ENCODE measurements at places on chromosomes 1 and 21.
A peak's percentile ranks its signal among the peaks of the same experiment; 100 is the strongest.

DNA sequence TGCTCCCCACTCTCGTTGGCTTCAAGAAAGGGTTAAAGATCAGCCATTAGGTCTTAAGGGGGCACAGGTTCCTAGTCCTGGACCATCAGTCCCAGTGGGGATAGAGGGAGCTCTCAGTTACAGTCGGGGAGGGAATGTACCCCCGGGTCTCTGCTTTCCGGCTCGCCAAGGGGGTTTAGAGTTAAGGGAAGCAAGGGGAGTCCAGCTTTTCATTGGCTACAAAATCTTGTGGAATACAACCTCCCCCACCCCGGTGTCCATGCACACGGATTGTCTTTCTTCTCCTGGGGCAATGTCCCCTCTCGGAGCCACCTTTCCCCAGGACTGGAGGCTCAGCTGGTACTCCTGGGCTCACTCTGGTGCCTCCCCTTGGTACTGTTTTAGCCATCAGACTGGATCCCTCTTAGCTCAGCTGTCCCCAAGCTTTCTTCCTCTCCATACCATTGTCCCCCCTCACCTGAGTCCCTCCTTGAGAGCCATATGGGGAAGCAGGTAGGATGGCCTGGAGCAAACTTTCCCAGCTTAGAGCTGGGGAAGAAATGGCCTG, at the start of gene A3GALT2:
TSS of gene A3GALT2 (minus strand) at position 480 of the 547 bp plus-strand sequence. CDS start at position 480, 0 bp downstream.
- no peak for DNase-seq

DNA sequence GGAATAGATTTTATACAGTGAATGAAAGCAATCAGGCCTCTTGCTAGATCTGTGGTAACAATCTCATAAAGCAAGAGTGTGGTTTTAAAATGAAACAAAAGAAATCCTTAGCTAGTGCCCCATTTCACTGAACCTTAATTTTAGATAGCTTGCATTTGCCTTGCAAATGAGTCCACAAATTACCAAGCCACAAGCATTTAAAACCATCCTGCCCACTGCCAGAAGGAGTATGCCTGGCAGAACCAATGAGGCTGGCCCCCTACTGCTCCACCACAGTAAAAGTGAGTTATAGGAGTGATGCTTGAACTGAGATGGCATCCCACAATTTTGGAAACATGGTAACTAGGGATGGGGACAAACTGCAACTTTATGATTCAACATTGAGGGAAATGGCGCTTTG, 206.4 kb upstream of the LMO4 start:
- no peak for DNase-seq

GRCh38 chr1:89898150-89898549, 77.3 kb downstream of the LRRC8D start:
- no peak for DNase-seq

- DNase-seq: no peak
Observed at GRCh38 chr21:30577766-30578165, 12.4 kb downstream of the KRTAP22-2 start.

- no peak for DNase-seq
Observed at GRCh38 chr1:230288641-230289349, 137.3 kb downstream of the PGBD5 start.

DNA sequence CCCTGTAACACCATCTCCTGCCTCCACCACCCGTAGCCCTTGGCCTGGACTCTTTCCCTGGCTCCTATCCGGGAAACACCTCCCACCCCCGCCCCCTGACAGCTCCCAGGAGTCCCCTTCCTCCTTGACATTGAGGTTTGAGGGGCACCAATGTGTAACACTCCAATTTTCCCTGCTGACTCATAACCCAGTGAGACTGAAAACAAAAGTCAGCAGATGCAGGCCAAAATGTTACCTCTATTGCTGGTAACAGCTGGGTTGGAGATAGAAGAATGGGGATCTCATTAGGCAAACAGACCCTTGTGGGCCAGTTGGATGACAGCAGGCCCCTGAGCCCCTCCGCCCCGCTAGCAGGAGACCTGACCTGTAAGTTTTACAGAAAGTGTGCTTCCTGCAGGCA, 237.2 kb downstream of the KAZN start:
- no peak for DNase-seq

DNA sequence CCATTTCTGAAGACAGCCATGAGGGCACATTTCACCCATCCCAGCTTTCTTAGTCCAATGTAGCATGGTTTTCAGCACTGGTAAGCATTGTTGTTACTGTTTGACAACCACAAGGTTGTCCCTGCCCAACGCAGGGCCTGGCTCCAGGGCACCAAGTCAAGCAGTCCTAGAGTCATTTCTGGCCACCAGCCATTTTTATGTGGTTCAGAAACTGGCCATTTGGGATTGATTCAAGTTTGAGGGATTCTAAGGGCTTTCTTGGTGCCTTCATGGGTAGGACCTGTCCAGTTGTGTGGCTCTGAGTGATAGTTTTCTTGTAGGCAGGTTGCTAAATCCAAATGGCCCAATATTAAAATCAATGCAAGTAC, 535.4 kb upstream of the USP24 start:
- no peak for DNase-seq

DNA sequence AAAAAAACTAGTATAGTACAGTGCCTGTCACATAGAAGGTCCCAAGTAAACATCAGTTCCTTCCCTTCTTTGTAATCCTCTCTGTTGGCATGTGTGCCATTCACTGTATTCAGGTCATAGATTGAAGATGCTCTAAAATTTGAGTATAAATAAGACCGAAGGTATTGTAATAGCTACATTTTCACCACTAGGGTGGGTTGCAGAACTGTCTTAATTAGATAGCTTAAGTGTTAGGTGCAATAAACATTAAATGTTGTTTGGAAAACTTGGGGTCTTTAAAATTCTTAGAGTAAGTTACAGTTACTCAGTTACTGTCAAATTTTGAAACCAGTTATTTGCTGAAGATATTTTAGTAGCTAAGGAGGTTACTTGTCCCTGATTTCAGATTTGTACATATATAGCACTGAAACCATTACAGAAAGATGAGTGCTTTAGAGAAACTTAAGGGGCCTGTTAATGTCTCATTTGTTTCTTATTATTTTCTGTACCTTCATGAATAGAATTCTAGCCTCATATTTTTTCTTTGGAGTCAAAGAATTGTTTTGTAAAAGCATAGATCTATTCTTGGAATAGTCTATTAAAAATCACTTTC, 24.3 kb downstream of the PER3 start:
- no peak for DNase-seq

- no peak for DNase-seq
Observed at GRCh38 chr1:230839173-230839572, 29.1 kb downstream of the C1orf198 start.

GRCh38 chr1:155193275-155193990, 14.3 kb downstream of the THBS3 start:
- DNase-seq: peak; percentile 60

DNA sequence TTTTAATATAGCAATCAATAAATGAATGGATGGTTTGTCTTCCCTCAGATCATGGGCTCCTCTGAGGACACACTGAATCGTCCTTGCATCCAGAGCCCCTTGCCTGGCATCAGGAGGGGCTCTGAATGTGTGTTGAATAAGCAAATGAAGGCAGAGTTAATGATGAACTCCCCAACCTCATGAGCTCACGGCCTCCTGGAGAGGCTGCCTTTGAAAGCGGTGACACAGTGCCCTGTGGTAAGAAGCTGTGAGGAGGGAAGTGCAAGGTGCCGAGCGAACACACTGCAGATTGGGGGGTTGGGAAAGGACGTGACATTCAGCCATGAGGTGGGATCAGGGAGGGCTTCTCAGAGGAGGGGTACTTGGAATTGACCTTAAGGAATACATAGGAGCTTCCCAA, 3.2 kb upstream of the PARS2 start:
- DNase-seq: no peak

DNA sequence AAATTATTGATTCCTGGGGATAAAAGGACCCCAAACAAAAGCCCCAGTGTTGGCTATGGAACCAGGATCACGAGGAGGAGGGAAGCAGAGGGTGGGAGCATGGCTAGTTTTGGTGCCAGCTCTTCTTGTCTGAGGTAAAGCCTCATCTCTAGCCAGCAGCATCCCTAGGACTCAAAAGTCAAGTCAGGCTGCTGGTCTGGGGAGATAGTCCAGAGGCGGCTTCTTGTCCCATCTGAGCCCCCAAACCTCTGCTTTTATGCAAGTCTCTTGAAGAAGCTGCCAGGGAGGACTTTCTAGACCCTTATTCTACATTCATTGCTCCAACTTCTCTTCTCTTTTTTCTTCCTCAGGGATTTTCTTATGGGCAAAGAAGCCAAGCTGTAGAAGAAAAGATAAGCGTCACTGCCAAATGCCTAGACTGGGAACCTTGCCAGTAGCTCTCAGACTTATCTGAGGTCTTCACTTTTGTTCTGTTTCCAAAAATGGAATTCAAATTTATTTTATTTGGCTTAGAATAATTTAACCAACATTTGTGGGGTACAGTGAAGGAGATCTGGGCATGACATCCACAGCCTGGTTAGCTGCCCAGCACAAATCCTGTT, 6.9 kb upstream of the ANKRD35 start:
- no peak for DNase-seq

- no peak for DNase-seq
Observed at GRCh38 chr1:155591770-155592169, 18.2 kb upstream of the MSTO1 start.

- DNase-seq: peak; percentile 39
Observed at GRCh38 chr1:205287767-205288559, 33.6 kb downstream of the NUAK2 start.

GRCh38 chr21:14013056-14013603, 197.6 kb downstream of the LIPI start:
- DNase-seq: no peak

DNA sequence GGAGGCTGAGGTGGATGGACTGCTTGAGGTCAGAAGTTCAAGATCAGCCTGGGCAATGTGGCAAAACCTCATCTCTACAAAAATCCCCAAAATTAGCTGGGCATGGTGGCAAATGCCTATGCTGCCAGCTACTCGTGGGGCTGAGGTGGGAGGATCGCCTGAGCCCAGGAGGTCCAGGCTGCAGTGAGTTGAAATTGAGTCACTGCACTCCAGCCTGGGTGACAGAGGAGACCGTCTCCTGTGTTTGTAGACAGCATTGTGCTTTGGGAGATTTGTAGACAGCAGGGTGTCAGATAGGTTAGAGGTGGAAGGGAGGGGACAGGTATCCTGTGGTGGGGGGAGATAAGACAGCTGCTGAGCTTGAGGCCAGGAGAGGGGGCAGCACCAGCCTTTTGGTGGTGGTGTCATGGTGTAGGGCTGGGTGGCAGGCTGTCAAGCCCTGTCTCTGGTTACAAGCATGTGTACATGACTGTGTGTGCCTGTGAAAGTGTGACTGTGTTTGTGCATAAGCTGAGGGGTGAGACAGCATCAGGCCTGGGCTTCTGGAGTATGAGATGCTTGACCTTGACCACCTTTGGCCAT, 15.2 kb downstream of the PPFIA4 start:
- no peak for DNase-seq

- DNase-seq: no peak
Observed at GRCh38 chr1:227951624-227952373, 4.1 kb upstream of the WNT9A start.

DNA sequence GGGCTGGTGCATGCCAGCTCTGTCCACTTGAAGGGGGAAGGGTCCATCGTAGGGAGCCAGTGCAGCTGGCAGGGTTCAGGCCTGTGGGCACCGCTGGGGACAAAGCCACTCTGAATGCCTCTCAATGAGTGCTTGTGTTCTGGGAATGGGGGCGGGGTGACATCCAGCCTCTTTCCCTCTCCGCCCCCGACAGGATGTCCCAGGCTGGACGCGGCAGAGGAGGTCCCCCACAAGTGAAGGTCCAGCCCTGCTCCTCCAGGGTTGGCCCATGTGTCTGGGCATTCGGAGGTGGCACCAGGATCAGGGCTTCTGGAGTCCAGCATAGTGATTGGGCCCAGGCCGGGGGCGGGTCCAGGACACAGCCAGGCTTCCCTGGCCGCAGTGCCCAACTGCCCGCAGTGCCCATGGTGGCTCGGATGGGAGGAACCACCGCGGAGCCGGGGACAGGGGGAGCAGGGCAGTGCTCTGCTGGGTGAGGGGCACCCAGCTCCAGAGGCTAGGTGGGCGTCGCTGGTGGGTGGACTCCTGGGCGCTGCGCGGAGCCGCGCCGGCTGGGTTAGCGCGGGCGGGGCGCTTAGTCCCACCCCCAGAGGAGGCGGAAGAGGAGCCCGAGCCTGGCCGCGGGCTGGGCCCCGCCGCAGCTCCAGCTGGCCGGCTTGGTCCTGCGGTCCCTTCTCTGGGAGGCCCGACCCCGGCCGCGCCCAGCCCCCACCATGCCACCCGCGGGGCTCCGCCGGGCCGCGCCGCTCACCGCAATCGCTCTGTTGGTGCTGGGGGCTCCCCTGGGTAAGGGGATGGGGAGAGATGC, at the start of gene SHISA4:
TSS of gene SHISA4 (plus strand) at position 617 of the 808 bp plus-strand sequence. CDS start at position 714, 97 bp downstream.
- no peak for DNase-seq

DNA sequence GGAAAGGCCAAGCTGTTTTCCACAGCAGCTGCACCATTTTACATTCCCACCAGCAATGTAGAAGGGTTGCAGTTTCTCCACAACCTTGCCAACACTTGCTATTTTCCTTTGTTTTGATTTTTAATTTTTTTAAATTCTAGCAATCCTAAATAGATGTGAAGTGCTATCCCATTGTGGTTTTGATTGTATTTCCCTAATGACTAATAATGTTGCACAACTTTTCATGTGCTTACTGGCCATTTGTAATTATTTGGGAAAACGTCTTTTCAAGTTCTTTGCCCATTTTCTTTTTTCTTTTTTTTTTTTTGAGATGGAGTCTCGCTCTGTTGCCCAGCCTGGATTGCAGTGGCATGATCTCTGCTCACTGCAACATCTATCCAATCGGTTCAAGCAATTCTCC, 53.9 kb downstream of the VCAM1 start:
- DNase-seq: no peak

GRCh38 chr21:36419996-36420395, 34.8 kb downstream of the CHAF1B start:
- DNase-seq: no peak

DNA sequence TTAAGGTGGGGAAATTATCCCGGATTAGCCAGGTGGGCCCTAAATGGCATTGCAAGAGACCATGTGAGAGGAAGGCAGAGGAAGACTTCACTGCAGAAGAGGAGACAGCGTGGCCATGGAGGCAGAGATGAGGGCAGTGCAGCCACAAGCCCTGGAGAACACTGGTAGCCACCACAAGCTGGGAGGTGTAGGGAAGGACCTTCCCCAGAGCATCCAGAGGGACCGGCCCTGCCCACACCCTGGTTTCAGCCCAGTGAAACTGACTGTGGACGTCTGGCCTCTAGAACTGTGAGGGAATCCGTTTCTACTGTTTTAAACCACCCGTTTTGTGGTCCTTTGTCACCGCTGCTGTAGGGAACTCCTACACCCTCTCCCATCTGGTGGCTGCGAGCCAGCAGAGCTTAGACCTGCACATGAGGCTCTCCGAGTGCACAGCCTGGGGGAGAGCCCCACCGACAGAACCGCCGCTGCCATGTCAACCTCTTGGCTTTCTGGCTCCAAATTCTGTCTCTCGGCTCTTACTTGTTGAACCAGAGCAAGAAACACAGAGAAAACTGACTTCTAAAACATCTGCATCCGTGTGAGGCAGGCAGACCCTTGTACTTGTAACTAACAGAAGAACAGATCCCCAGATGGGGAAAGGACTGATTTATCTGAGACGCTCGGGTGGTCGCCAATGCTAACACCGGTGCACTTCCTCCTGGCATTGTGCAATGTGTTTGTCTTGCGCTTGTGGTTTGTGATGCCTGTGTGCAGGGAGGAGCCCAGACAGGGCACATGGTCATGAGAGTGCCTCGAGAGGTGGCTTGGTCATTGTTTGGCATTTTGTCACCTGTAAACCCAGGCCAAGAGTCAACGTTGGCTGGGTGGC, 90.8 kb upstream of the TMPRSS2 start:
- DNase-seq: no peak

All from stimulated activated CD4-positive, alpha-beta T cell treated with anti-CD3 and anti-CD28 coated beads, Interleukin-1b, Interleukin-23, amount 100 ng/mL, for 24 hours (primary cell).